ENCODE measurements at places on chromosomes 6 and 20.

DNA sequence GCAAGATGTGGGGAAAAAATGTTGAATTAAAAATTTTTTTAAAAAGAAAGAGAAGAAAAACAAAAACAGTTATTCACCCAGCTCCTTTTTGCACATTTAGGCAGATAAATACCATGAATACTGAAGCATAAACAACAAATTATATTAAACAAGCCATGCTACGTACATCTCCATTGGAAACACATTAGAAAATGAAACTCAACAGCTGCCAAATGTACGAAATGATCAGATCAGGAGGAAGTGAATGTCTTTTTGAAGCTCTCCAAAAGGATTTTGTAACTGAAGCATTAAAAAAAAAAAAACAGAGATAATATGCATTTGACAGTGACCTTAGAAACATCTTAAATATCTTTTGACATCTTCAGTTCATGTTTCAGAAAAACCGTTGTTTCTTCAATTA lies 56.7 kb downstream of the CD83 start:
- DNase-seq = no peak

- DNase-seq = no peak
Measured at GRCh38 chr6:37820718-37821079, 1.2 kb downstream of the ZFAND3 start.

GRCh38 chr6:22026164-22026678 lies 270.6 kb downstream of the PRL start:
- no peak for DNase-seq

GRCh38 chr6:111086685-111087084 lies 618 bp upstream of the SLC16A10 start:
- no peak for DNase-seq

DNA sequence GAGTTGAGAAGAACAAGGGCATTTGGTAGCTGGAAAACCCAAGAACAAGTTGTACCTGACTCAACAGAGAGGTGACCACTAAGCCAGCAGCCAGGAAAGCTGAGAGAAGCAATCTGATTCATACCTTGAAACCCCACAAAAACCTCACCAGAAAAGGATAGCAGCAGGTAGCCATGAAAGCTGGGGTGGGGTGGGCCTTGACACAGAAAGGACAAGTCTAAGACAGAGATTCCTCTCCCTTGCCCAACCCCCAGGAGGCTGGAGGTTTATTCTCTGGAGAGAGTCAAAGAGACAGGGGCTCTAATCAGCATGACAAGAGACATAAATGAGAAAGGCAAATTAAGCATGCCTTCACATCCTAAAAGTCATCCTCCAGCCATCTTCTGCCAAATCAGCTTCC lies 151.7 kb upstream of the DST start:
- DNase-seq = no peak
